ENCODE measurements at places on chromosomes 12 and 14.

- no peak for DNase-seq
Measured at GRCh38 chr12:6894321-6894720, 10.3 kb upstream of the LRRC23 start.

DNA sequence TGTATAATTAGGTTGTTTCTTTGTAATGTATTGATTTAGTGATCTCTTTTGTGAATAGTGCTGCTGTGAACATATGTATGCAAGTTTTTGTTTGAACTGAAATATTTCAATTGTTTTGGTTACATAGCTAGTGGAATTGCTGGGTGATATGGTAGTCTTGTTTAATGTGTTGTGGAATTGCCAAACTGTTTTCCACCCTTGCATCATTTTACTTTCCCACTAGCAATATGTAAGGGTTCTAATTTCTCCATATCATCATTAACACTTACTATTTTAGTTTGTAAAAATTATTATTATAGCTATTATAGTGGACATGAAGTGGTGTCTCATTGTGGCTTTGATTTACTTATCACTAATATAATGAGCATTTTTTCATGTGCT is 5.9 kb downstream of the G2E3 start:
- DNase-seq, result no peak

DNA sequence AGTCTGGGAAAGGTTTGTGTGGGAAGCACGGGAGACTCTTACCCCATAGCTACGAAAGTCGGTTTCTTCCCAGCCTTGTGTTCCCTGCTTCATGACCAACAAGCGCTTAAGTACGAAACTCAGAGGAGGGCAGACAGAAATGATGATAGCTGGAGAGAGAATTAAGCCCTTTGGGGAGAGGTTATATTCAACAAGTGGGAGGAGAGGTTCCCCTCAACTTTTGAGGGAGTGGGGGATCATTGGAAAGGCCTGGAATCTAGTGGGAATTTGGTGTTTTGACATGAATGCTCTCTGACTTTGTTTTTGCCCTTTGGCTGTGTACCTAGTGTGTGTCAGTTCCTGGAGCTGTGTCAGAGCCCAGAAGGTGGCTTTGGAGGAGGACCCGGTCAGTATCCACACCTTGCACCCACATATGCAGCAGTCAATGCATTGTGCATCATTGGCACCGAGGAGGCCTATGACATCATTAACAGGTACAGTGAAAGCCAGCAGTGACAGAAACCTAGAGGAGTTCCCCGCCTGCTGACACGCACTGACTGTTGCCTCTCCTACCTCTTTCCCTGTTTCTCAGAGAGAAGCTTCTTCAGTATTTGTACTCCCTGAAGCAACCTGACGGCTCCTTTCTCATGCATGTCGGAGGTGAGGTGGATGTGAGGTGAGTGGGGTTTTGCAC is 40.6 kb downstream of the FNTB start:
- DNase-seq, result no peak

- DNase-seq, result no peak
Measured at GRCh38 chr12:31017535-31017934, 56.1 kb upstream of the DDX11 start.

- DNase-seq, result no peak
Measured at GRCh38 chr12:94969424-94969823, 34.1 kb downstream of the NDUFA12 start.

DNA sequence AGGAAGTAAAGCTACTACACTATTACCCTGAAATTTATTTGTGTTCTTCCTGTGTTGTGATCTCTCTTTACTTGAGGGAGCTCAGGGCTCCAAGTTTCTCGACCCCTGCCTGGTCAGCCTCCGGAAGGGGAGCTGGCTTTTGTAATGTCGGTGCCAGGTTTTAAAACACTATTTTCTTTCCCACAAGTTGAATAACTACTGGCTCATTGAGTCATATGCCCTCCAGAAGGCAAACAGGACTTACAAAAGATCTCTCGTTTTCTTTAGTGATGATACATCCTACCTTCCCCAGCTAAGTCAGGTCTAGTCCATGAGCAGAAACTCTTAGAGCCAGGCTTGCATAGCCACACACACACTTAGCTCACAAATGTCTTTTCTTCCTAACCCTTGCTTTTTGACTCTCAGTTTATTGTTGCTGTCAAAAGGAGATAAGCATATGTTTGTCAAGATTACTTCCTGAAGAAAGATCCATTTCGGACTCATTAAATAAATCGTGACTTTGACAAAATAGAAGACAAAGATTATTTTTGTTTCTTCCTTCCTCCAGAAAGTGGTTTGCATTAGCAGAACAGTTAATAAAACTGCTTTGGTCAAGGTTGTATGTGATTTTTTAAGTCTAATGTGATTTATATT is 209.8 kb upstream of the FLRT2 start:
- DNase-seq, result no peak

DNA sequence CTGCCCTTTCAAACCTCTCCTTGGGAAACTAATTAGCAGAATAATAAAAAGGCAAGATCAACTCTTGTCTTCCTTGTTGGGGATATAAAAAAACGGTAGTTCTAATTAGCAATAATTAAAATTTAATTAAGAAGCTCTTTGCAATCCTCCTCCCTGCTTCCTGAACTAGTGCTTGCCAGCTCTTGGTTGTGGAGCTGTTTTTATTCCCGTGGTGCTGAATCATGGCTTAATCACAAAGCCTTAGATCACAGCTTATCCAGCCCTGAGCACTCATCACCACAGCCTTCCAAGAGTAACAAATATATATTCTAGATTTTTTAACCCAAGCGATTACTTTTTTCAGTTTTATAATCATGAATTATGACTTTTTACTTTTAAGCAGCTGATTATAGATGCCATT is 63.2 kb upstream of the INSM2 start:
- DNase-seq, result no peak
